ENCODE measurements at places on chromosomes 16 and 17.
A peak's percentile ranks its signal among the peaks of the same experiment; 100 is the strongest.

GRCh38 chr17:27882162-27882840, 10.9 kb downstream of the LYRM9 start:
- DNase-seq, result no peak

DNA sequence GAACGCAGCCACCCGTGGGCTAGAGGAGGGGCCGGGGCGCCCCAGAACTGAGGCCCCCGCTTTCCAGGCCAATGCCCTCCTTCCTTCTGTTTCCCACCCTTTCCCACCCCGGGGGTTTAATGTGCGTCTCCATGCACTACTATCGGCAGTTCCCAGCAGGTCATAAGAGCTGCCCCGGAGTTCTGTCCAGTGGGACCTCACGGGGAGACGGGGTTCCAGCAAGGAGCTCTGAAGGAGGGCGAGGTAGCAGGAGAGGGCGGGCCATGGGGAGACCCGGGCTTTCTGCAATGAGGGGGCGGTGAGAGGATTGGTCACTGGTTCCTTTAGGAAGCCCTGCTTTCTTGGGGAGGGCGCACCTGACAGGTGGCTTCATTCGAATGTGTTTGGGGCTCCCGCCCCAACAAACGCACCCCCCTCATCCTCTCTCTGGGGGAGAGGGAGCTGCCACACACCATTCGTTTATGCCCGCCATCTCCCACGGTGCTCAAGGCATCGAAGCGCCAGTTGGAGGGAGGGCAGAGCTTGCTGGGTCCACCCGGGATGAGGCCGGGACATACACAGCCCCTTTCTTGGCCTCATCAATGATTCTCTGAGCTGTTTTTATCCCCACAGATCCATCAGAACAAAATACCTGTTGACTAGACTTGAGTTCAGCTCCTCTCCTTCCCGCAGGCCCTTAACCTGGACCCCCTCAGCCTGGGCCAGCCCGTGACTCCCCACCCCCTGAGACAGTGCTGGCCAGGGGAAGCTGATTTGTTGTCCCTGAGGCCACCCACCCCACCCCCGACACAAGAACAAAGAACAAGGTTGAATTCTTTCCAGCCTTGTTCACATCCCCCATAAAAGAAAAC, 44.1 kb downstream of the SLC7A5 start:
- no peak for DNase-seq

- DNase-seq, result no peak
Observed at GRCh38 chr17:67150826-67151225, 94.2 kb downstream of the HELZ start.

DNA sequence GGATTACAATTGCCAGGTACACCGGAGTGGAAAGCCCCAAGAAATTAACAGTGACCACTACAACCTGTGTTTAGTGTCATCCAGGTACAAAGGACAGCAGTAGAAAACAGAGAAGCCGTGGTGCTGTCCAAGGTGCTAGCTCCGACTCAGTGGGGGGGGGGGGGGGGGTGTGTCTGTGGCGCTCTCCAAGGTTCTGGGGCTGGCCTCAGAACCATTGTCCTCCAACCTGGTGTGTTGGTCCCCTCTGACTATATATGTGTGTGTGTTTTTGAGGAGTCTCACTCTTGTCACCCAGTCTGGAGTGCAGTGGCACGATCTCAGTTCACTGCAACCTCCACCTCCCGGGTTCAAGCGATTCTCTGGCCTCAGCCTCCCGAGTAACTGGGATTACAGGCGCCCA, 5.8 kb upstream of the ZNF23 start:
- peak; percentile 85 for DNase-seq

DNA sequence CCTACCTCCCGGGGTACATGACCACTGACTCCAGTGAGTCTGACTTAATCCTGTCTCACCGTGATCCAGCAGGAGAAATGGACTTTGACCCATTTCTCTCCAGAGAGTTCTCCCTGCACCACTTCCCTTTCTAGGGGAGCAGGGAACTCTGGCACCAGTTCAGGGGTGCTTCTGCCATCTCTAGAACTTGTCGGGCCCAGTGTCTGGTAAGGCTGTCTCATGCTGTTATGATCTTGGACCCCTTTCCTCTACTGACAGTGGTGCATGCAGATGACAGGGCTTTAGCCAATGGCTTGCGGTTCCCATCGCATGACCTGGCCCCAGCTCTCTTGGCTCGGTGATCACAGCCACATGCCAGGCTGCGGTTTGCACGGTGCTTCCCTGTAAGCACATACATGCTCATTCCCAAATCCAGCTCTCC, 62.0 kb downstream of the SLC39A11 start:
- no peak for DNase-seq

- peak; percentile 93 for DNase-seq
Observed at GRCh38 chr17:17416007-17416399, 60.8 kb upstream of the MED9 start.
